Activated CD8-positive, alpha-beta T cell treated with anti-CD3 and anti-CD28 coated beads, Interleukin-2, amount 10 ng/mL, durations not matched to agents 7 days and 5 days (primary cell): ENCODE measurements at places on chromosomes 13 and 19. TPM values are rescaled to one million over a fixed set of nuclear protein-coding genes. Genes with fewer than 3 reads are reported as not detected.
A peak's percentile ranks its signal among the peaks of the same experiment; 100 is the strongest.

DNA sequence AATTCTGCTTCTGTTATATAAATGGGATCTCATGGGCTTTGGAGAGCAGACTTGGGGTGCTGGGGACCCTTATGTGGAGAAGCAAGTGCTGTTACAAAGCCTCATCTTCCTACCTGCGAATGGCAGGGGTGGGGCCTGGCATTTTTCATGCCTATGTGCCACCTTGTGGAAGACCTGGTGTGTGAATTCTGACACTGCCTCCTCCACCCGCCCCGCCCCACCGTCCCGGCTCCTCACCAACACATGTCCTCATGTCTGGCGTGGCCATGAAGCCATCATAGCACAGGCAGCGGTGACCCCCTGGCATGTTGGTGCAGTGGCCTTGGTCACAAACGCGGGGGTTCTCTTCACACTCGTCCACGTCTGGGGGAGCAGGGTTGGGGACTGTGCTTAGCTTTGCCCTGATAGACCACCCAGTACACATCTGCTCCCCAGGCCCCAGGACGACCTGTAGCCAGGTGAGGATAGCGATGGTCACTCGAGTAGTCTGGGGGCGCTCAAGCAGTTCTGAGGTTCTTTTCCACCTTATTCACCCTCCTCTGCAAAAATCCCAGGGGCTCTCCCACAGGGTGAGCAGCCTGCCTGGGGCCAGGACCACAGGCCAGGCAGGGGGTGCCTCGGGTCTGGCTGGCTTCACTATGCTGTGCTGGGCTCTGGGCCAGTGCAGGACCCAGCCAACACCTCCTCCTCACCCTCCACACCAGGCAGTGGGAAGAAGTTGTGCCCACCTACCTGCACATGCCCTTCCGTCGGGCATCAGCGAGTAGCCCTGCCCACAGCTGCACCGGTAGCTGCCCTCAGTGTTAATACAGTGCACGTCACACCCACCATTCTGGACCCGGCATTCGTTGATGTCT is 32.7 kb downstream of the FBN3 start:
- no peaks in the 10 kb centered on the region for H3K4me1 ChIP-seq
- no peaks in the 10 kb centered on the region for H3K27me3 ChIP-seq
- no peak overlapping the region for H3K27ac ChIP-seq
- DNase-seq: peak; percentile 24

- peaks cover 43% of the 10 kb centered on the region for H3K36me3 ChIP-seq
- peak overlapping the region; percentile 98 for H3K4me3 ChIP-seq
- H3K27ac ChIP-seq: peak overlapping the region; percentile 100
- H3K27me3 ChIP-seq: peaks cover 2% of the 10 kb centered on the region
- DNase-seq: peak; percentile 59
- H3K4me1 ChIP-seq: peaks cover 68% of the 10 kb centered on the region
These were observed 639 bp downstream of the LENG1 start for GRCh38 chr19:54158812-54159351.

- no peaks in the 10 kb centered on the region for H3K4me1 ChIP-seq
- no peak overlapping the region for H3K4me3 ChIP-seq
- peak overlapping the region; percentile 20 for H3K27ac ChIP-seq
- DNase-seq: no peak
- peaks cover 34% of the 10 kb centered on the region for H3K36me3 ChIP-seq
- H3K27me3 ChIP-seq: no peaks in the 10 kb centered on the region
These were observed 14.4 kb upstream of the SLC25A42 start for GRCh38 chr19:19049406-19049805.

- no peaks in the 10 kb centered on the region for H3K4me1 ChIP-seq
- H3K27me3 ChIP-seq: peaks cover 2% of the 10 kb centered on the region
- H3K36me3 ChIP-seq: no peaks in the 10 kb centered on the region
- DNase-seq: no peak
- no peak overlapping the region for H3K27ac ChIP-seq
These were observed 46.1 kb upstream of the NFIC start for GRCh38 chr19:3320354-3320670.

The RFPL4AL1 gene
- total RNA-seq: not detected
